ENCODE measurements at places on chromosomes 2 and 18.

DNA sequence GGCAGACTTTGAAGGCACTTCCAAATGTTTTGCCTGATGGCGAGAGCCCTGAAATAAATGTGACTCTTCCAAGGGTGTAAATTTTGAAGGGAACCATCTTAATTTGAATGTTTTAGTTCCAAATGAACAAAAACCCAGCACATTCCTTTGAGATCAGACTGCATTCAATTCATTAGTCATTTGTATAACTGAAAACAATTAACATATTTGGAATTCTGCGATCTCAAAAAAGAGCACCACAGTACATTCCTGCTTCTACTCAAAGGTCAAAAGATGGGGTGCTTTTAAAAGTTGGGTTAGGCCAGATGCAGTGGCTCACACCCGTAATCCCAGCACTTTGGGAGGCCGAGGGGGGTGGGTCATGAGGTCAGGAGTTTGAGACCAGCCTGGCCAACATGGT lies 38.2 kb upstream of the CHRNA1 start:
- no peak for DNase-seq

DNA sequence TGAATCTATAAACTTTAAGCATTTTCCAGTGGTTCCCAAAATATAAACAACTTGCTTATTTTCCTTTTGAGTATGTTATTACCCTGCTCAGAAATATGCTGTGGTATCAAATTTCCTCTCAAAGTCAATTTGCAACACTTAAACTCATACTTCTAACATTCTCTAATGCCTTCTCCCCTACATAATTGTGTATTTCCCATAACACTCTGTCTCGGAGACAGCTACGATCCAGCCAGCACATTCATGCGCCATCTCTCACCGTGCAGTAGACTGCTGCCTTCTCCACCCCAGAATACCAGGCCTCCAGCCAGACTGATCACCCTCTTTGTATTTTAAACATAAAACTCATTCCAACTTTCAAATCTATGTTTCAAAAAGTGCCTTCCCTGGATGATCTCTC lies 41.8 kb downstream of the TIMM21 start:
- DNase-seq, result no peak

- DNase-seq, result no peak
Observed at GRCh38 chr2:222058819-222059445, 239.9 kb downstream of the PAX3 start.

DNA sequence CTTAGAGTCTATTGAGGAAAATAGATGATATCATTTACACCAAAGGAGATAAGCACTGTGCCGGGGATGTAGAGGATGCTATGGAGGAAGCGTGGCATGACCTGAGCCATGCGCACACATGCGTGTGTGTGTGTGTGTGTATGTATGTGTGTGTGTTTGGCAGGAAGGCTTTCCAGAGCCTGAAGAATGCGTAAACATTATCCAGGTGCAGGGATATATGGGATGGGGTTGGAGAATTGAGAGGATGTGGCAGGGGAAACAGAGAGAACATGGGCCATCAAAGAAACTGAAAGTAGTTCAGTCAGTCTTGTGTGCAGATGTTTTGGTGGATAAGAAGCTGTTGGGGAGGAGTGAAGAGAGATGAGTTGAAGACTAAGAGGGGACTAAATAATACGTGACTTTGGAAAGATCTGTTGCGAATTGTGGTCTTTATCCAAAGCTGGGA lies 9.3 kb upstream of the STAT1 start:
- no peak for DNase-seq

DNA sequence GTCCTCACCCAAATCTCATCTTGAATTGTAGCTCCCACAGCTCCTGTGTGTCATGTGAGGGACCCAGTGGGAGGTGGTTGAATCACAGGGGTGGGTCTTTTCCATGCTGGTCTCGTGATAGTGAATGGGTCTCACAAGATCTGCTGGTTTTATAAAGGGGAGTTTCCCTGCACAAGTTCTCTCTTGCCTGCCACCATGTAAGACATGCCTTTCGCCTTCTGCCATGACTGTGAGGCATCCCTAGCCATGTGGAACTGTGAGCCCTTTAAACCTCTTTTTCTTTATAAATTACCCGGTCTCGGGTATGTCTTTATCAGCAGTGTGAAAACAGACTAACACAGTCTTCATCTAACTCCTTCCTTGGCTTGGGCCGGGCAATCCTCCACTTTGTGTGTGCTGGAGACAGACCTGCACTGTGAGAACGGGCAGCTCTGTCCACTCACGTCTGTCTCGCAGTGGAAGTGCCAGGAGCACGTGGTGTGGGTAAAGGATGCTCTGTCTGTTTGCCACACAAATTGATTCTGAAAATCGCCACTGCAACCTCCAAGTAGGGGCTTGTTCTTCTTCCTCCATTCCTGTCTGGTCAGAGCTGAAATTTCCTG lies 47.6 kb upstream of the OTOS start:
- DNase-seq, result no peak

- no peak for DNase-seq
Observed at GRCh38 chr18:11666176-11666575, 22.9 kb upstream of the GNAL start.

GRCh38 chr2:160006475-160006874 lies 55.9 kb downstream of the PLA2R1 start:
- no peak for DNase-seq

DNA sequence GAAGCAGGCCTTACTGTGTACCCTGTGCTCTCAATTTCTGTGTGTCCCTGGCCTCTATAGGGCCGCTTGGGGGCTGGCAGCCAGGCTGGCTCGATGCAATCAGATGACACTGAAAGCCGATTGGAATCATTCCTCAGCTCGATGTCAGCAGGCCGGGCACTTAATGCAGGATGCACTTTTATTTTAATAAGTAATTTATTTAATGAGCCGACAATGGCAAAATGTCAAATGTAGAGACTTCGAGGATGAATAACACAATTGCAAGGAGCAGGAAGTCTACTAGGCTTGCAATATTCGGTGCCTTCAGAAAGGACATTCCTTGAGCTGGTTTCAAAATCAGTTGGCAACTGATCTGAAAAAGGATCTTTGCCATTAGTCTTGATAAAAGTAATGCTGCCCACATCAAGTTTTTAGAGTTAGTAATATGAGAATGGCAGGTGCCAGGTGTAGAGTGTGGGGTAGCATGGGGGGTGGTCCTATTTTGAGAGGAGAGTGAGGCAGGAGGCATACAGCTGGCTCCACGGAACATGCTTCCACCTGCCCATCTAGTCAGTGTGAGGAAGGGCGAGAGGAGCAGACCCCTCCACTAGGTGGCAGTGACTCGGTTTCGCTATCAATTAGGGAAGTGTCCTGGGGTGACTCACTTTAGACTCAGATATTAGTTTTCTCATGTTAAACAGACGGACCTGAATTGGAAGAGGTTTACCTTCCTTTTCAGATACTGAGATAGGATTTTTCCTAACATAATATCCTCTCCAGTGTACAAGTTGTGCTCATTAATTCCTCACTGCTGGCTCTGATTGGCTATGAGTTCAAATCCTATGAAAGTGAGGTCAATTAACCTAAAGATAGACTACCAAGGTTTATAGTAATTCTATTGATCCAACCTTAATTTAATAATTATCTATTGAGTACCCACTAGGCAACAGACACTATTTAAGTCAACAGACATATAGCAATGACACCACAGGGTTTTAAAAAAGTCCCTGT lies 80.9 kb downstream of the NABP1 start:
- peak; percentile 66 for DNase-seq

DNA sequence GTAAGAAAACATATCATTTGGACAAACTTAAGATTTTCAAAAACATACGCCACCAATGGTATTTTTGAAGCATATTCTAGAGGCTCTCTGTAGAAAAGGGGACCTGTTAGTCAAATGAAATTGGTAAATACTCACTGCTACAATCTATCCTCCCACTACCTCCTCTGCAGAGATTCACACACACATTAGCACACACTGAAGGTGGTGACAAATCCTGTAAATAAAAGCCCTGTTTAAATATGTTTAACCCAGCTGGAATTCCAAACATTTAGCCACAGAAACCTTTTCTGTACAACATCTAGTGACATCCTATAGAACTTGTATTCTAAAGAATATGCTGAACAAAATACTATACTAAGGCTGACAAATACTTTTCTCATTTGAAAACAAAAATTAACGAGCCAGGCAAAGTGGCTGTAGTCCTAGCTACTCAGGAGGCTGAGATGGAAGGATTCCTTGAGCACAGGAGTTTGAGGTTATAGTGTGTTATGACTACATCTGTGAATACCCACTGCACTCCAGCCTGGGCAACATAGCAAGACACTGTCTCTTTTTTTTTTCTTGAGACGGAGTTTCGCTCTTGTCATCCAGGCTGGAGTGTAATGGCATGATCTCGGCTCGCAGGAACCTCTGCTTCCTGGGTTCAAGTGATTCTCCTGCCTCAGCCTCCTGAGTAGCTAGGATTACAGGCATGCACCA lies 25.9 kb downstream of the ALS2 start:
- DNase-seq, result no peak

DNA sequence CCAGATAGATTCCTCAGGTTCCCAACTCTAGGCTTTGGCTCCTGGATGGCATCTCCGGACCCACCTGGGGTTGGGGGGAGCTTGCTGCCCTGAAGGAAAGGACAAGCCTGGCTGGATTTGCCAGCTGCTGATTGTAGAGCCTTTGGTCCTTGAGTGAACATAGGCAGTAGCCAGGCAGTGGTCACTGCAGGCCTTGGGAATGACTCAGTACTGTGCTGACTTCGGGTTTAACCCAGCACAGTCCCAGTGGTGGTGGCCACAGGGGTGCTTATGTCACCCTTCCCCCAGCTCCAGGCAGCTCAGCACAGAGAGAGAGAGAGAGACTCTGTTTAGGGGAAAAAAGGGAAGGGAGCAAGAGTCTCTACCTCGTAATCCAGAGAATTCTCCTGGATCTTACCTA lies 27.7 kb upstream of the ACTR2 start:
- no peak for DNase-seq

DNA sequence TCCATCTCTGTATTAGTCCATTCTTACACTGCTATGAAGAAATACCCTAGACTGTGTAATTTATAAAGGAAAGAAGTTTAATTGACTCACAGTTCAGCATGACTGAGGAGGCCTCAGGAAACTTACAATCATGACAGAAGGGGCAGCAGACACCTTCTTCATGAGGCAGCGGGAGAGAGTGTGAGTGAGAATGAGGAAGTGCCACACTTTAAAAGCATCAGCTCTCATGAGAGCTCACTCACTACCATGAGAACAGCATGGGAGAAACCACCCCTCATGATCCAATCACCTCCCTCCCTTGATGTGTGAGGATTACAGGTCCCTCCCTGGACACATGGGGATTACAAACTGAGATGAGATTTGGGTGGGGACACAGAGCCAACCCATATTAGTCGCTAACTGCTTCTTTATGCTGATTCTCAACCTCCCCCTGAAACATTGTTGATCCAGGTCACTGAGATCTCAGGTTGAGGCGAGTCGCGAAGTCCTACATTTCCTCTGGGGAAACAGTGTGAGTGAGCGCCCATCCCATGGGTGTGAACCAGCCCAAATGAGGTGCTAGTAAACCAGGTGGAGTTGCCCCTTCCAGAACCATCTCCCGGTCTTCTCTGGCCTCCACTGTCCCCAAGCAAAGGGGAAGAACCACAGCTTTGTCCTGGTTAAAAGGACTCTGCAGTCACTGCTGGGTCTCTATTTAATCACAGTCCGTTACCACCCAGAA lies 123.8 kb downstream of the CAPN13 start:
- DNase-seq, result no peak

DNA sequence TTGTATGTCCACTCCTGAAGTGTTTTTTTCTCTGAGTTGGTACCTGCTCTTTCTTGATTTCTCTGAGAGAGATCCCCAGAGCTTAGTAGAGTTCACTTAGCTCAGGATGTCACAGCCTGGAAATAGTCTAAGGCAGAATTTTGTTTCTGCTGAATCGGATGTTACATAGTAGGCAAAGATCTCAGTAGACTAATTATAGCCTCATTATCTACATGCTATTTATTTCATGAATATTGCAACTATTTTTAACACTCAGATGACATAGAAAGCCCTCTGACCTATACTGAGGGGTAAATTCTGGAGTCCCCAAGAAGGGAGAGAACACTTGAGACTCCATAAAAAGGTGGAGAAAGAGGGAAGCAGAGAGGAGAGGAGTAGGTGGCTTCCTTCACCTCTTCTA lies 160.2 kb downstream of the FHOD3 start:
- no peak for DNase-seq

DNA sequence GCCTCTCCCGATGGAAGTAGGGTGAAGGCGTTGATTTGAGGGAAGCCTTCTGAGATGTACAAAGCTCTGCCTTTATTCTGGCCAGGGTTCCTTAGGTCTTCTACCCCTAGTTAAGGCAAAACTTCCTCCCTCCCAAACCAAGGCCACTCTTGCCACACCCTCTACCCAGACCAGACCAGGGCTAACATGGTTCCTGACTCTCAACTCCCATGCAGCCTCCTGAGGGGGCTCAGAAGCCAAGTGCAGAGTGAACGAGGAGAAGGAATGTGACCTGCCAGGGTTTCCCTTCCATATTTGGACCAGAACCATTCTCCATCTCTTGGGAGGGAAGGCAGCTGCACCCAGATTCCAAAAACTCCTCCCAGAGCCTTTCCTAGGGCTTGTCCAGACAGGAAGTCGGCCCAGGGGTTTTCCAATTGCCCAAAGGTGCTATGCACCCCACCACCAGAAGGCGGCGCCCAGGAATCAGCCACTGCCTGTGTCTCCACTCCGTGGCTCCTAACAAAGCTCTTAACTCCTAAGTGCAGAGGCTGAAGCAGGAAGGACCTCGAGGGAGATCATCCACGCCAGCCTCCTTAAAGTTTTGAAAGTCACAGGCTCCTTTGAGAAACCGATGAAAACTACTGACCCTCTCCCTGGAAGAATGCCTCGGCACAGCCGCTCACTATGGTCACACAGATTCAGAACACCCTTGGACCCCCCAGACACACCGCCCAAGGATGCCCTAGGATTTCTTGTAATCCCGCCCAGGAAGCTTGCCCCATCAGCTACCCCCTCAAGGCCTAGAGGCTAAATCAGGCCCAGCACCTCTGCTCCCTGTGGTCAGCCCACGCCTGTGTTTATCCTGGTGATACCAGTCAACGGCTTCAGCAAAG lies 157.8 kb downstream of the SMAD2 start:
- DNase-seq, result peak; percentile 47

DNA sequence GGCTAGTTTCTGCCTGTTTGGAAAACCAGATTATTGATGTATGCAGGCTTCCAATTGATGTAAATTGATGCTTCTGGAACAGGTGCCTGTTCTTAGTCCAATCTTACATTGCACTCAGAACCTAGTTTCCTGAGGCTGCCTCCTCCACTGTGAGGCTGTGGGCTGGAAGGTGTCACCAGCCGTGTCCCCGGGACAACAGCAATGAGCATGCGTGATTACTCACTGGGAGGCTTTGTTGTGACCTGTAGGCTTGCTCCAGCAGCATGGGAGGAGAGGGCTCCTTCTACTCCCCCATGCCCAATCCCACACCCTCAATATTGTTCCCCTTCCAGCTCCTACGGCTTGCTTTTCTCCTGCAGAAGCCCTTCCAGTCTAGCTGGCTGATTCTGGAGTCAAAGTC lies 11.1 kb downstream of the RSAD2 start:
- DNase-seq, result no peak

DNA sequence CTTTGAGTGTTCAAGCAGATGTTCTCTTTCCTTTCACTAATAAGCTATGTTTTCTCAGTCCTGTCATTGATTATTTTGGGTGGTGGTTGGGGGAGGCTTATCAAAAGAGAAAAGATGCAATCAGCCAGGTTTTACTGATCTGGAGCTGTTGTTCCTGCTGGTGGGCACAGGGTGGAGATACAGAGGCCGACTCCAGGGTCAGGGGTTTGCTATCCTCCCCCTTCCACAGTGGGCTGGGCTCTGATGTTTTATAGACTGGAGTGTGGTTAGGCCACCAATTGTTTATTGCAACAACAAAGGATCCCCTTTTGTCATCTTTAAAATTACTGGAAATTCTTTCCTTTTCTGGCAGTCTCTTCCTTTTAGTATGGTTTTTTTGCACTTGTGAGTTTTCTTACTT lies 120.5 kb downstream of the TANC1 start:
- peak; percentile 39 for DNase-seq

All from SW480 (cell line).